Kidney tubule cell (primary cell): ENCODE measurements at places on chromosomes 12 and 14.

- DNase-seq = peak; percentile 65
Observed at GRCh38 chr12:115998119-115998633, 279.3 kb downstream of the MED13L start.

- no peak for DNase-seq
Observed at GRCh38 chr14:73627151-73627558, 14.8 kb downstream of the ACOT6 start.

- DNase-seq = peak; percentile 57
Observed at GRCh38 chr12:9707864-9708808, 24.8 kb downstream of the CLECL1 start.

DNA sequence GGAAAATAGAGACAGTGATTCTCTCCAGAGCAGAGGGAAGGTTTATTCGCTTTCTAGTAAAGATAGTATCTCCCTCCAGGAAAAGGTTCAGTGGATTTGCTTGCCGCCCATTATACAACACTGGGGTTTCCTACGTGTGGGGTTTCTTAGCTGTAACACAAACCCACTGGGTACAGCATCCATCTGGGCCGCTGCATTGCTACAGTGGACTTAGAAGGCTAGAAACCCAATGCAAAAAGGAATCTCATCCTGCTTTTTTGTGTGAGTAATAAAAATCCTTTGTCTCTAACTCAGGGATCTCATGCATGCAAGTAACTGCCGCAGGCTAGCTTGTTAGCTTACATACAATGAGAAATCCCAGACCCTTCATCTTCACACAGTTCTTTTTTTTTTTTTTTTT lies 67.1 kb upstream of the BCL2L14 start:
- DNase-seq = no peak

DNA sequence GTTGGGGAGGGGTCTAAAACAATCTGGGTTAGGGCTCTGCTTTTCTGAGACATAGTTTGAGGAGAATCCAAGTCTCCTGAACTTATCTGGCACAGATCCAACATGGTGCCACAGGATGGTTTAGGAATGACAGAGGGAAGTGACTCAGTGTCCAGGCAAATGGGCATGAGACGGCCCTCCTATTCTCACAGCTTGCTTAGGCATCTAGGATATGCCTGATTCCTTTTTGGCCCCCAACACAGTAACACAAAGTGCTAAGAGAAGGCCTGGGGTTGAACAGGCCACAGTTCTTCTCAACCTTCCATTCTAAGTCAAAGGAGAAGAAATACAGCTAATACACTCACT lies 117.7 kb downstream of the ZFP36L1 start:
- DNase-seq = peak; percentile 95

GRCh38 chr12:51527966-51528365 lies 63.1 kb upstream of the SCN8A start:
- no peak for DNase-seq

DNA sequence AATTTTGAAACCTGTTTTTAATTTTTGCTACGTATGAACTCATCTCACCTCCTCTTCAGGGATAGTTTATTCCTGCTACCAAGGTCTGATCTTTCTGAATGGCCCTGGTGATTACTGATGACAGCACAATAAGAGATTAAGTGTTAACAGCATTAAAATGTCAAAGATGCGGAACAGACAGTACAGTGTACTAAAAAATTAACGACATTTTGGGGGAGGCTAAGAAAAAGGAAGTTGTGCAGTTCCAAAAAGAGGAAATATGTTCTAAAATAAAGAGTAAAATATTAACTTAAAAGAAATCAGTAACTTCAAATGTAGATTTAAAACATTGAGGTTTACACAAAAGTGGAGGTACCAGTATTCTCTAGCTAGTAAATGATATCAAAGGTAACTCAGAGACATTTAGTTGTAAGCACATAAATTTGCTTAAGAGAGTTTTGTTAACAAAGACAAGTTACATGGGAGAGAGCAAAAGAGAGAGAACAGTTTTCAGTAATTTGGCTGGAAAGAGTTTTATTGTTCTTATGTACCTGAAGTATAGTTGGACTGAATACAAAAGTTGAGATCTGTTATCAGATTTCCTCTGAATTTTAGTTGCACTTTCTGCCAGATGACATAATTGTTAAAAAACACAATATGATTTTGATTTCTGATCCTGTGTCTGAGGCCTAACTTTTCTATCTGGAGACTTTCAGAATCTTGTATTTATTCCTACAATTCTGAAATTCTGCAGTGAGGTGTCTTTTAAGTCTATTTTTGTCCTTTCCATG lies 4.2 kb upstream of the CLECL1 start:
- DNase-seq = no peak

DNA sequence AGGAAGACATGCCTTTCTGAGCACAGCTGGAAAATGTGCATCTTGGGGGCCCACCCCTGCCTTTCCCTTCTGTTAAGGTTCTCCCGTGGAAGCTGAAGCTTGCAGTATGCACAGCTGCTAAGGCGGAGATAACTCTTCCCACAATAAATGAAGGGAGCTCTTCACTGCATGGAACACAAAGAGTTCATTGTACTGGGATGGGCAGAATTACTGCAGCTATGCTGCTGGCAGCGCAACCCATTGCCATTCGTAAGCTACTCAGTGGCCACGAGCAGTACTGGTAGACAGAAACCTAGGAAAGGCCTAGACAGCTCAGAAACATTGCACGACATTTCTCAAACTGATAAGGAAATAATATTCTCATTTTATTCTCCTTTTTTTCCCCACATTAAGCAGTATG lies 310.2 kb downstream of the MDGA2 start:
- no peak for DNase-seq

- DNase-seq = no peak
Observed at GRCh38 chr14:97704316-97704885, 907.2 kb downstream of the VRK1 start.

DNA sequence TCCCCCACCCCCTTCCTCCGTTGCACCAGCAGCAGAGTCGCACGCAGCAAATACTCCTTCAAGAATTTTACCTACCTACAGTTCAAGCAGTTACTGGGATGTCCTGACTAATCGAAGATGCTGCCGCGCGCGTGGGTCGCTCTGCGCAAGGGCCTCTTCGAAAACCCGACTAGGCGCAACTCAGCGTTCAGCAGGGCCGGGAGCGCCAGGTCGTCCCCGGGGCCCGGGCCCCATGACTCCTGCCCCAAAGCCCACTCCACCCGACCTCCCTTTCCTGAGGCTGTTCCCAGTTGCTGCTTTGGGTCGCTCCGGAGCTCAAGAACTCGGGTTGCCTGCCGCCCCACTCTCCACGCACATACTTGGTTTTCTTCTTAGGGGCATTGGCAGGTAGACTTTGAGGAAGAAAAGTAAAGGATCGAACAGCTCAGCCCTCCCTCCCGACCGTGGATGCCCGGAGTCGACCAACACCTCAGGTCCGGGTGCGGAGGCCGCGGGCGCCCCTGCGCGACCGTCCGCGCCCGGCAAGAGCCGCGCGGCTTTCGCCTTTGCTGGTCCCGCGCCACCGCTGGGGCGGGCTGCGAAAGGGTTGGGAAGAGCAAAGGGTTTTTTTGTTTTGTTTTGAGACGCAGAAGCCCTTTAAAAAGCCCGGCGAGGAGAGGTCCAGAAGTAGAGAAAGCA lies 1.9 kb downstream of the BMP4 start:
- no peak for DNase-seq

DNA sequence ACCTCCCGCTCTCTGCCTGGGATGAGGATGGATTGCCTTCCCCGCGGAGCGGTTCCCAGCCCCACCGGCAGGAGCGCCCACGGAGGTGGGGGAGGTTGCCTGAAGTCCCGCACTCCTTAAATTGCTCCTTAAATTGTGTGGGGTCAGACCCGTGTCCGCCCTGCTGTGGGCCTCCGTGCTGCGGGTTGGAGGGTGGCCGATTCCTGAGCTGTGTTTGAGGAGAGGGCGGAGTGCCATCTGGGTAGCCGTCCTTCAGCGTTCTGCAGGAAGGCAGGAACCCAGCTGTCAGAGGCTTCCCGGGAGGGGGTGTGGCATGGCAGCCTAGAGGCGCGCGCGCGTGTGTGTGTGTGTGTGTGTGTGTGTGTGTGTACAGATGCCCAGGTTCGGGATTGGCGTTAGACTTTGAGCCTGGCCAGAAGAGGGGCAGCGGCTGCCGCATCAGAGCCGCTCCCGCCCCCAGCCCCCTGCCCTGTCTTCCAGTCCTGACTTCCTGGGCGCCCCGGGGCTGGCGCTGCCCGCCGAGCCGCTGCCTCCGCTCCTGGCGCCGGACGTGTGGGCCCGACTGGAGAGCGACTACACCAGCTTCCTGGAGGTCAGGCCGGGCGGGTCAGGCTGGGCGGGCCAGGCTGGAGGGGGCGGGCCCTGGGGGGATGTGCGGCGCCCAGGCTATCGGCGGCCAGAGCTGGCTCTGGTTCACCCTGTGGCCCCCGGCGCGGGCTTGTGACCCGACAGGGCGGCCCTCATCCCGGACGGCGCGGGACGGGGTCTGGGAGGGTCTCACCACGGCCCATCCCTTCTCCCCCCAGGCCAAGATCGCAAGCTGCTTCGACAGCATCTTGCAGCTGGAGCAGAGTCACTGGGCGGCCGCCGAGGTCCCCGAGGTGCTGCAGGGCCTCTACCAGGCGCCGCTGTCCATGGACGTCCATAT lies 9.2 kb downstream of the EXOC3L4 start:
- DNase-seq = peak; percentile 80

DNA sequence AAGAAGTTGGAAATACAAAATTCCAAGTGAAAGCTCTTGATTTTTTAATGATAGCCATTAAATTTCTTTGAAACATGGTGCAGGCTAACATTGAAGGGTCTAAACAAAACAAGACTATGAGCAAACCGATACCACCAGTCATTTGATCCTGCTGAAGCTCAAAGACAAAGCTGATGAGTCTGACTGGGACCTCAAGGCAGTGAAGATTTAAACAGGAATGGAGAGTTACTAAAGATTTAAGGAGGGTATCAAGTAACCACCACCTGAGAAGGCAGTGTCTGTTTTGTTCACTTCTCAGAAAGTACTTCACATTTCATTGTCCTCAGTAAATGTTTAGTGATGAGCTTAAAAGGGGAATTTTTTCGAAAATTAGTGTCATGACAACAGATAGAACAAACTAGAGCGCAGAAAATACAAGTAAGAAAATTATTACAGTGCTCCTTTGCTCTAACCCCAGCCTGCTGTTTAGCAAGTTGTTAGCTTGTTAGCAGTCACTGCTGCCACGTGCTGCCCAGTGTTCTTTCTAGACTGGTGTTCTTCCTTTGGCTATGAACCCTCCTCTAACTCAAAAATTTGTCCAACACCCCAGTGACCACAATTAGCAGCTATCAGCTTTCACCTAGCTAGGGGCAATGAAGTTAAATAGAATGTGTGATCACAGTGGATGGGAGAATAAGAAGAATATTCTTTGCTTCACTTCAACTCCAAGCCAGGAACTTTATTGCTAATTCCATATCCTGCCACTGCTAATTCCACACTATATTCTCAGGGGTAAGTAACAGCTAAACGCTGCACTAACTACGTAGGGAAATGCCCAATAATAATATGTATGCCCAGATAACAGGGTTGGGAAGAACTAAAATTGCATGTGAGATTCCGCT lies 41.1 kb downstream of the YAF2 start:
- DNase-seq = no peak

DNA sequence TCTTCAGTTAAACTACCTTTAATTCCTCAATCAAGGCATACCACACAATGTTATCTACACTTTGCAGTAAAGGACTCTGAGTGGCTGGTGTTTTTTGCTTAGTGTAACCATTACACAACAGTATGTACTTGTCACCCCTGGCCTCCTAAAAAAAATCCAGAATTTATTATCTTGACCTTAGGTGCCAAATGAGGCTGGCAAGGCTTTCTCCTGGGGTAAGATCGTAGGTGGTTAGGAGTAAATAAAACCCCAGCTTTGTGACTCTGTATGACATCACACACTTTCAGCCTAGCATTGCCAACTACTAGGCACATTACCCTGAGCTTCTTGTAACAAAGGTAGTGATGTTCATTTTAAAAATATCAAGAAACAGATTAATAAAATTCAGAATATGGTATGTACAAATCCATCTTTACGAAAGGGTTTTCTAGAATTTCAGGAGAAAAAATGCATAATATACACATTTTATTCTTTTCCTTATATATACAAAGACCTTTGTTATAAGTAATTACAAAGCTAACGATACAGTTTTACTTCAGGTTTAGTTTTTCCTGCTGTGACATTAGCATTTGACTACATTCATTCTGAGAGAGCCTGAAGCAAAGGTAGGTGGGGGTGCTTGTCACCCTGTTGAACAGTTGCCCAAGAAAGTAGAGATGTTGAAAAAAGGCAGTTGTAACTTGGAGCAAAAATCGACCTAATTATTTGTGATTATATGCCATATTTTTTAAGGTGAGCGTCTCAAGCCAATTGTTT lies 13.5 kb downstream of the TCL1A start:
- no peak for DNase-seq

GRCh38 chr12:127628645-127629044 lies 638.3 kb upstream of the TMEM132C start:
- DNase-seq = peak; percentile 64

DNA sequence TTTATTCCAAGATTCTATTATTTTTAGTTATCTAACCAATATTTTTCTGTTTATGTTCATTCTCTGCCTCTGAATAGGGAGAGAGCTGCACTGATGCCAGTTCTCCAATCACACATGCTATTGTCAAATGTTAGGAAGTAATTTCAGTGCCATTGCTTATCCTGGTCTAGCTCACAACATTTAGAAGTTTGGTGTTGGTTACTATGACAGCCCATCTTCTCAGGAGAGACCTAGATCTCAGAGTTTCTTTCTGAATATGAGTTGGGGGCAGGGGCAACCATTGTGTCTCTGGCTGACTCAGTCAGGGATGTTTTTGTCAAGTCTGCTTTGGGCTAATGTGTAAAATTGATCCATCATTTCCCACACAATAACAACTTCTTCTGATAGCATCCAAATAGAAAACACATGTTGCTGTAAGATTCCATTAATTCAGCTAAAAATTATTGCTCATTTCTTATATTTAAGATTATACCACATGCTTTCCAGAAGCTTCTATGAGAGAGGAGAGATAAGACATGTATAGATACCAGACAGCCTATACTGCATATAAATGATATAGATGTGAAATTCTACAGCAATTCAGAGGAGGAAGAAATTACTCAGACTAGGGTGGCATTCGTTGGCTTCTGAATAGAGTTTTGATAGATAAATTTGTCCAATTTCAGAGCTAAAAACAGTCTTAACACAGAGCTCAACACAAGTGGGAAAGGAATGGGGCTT lies 64.8 kb downstream of the DACT1 start:
- DNase-seq = no peak

- DNase-seq = peak; percentile 64
Observed at GRCh38 chr14:23352506-23353432, at the start of gene SLC22A17. Gene SLC22A17 (minus strand): TSS chr14:23352887.

- DNase-seq = no peak
Observed at GRCh38 chr12:113794774-113795173, 171.4 kb downstream of the RBM19 start.

- no peak for DNase-seq
Observed at GRCh38 chr12:95002754-95003153, 743 bp downstream of the NDUFA12 start.

GRCh38 chr14:88196116-88196890 lies 126.8 kb downstream of the KCNK10 start:
- no peak for DNase-seq

- no peak for DNase-seq
Observed at GRCh38 chr14:55274146-55274545, 2.9 kb downstream of the FBXO34 start.
